Posterior vena cava (tissue), 2 donors: ENCODE measurements at places on chromosomes 7 and 10. TPM values are rescaled to one million over a fixed set of nuclear protein-coding genes. Genes with fewer than 3 reads are reported as not detected.
A peak's percentile ranks its signal among the peaks of the same experiment; 100 is the strongest.

Gene DNAJC1
- total RNA-seq = 26.4 TPM

GRCh38 chr7:3897430-3898372, 596.6 kb downstream of the SDK1 start:
- DNase-seq = no peak

DNA sequence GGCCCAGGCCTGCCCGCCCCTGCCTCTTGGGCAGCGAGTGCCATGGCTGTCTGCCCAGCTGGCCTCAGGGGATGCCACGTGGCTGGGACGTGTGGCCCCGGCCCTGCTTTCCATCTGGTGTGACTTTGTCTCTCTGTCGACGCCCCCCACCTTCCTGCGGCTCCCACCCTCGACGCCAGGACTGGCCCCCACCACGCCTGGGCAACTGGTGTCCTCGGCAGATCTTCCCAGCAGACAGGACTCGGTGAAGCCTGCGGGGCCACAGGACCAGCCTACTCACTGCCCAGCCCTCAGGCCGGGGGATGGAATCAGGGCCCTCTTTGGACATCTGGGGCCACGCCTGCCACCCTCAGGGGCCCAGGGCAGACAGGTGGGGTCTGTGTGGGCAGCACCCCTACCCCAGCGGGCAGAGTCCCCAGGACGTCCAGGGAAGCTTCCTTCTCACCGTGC, 55.1 kb downstream of the UNCX start:
- DNase-seq = peak; percentile 64

DNA sequence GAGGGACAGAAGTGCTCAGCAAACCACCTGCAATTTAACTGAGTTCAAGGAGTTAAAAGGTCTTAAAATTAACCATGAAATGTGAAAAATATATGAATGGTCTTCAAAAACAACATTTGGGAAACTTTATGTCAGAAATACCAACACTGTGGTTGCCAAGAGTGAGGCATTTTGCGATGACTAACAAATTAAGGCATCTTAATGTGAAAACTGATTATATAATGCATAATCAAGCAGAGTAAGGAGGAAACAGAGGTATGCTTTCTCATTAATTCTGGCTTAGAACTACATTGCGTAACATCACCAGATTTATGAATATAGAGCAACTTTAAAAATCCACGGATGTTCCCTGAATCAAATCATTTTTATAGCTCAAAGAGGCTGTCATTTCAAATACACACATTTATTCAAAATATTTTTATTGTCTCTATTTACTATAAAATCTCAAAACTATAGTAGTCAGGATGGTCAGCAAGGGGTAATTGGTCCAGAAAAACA, 335.5 kb downstream of the LRRTM3 start:
- no peak for DNase-seq

GRCh38 chr10:6416892-6417512, 163.1 kb downstream of the PRKCQ start:
- no peak for DNase-seq
